KBM-7 (cell line): ENCODE measurements at places on chromosomes 3 and 15.

GRCh38 chr3:182331341-182331740 lies 462.0 kb upstream of the ATP11B start:
- no peak for DNase-seq

GRCh38 chr3:150141790-150142326 lies 171.2 kb upstream of the PFN2 start:
- no peak for DNase-seq

DNA sequence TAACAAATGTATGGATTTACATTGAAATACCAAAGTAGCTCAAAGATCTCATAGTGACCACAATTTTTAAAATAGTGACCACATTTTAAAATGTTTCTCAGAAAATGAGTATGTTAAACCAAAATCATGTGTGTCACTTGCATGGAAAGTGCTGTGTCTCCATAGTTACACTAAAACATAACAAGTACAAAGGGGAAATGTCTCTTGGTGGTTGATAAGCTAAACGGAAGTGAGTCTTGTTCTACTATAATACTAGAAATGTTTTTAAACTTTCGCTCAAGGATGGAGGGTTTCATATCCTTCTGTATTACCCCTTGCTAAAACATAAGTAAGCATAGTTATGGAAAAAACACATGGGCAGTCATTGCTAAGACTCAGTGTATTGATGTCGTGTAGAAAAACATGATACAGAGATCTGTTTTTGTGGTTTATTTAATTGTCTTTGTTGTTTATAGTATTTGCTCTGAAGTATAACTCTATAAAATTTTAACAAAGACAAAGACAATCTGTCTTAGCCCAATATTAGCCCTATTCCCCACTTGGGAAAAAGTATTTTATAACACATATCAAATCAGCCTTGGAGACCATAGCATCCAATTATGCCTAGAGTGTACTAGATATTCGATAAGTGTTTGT lies 27.0 kb upstream of the DENND4A start:
- peak; percentile 92 for DNase-seq

- peak; percentile 10 for DNase-seq
Measured at GRCh38 chr3:144085964-144086363, 114.3 kb downstream of the DIPK2A start.

- DNase-seq = no peak
Measured at GRCh38 chr15:98874773-98875172, 132.8 kb downstream of the PGPEP1L start.
